A673 (cell line): ENCODE measurements at places on chromosomes 6 and 20.
A peak's percentile ranks its signal among the peaks of the same experiment; 100 is the strongest.

DNA sequence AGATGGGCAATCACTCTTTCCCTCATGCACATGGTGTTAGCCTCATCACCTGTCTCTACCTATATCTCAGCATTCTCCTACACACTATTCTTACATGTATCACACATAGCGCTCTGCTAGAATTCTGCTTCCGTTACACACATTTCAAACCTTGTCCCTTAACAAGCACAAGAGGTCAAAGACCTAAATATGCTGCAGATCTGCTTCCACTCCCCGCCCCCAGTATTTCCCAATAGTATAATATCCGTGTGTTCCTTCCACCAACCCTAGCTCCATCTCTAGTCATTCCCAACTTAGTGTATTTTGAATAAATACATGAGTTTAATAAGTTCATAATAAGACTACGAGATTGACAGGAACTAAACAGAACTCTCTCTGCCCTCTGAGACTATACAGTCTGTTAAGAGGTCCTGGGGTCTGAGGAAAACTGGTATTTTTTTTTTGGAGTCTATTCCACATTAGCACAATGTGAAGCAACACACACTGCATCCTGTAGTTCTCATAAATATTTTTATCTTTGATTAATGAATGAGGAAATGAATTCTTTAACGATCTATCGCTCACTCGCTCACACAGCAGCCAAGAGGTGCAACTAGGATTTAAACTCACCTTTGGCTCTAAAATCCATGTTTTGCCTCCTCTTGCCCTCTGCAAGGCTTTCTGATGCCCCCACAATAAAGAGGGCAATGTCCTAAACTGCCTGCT is 491.6 kb downstream of the QKI start:
- no peak for DNase-seq

GRCh38 chr6:105797983-105798453 is 288.1 kb upstream of the PRDM1 start:
- DNase-seq: peak; percentile 33

DNA sequence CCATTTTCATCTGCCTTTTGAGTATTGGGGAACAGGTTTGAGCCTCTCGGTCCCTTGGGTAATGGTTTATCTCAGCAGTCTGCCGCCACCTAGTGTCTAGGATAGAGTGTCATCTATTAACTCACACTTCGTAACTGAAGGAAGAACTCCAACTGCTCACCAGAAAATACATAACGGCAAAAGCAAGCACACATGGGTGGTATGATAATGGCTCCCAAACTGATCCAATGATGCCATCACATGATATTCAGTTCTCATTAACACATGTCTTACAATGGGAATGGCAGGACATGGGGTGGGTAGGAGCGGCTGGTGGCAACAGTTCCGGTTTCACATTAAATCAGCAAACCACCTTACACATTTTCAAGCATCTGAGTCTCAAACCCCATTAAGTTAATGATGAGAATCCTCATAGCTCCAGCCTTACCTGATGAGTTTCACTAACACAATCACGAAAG is 110.7 kb upstream of the PHACTR1 start:
- peak; percentile 82 for DNase-seq

DNA sequence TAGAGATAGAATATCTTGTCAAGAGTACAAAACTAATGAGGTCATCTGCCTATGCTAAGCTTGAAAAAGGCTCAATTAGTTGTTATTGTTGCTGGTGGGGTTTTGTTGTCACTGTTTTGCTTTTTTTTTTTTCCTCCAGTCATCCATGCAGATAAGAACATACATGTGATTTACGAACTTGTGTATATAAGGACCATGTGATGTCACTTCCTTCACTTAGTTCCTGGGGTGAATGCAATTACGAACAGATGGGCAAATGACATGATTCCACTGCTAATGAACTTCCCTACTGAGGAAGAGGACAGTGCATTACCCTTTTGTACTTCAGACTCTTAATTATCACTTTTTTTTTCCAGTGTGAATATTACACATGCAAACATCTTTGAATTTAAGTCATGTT is 1175.3 kb upstream of the GJE1 start:
- DNase-seq: peak; percentile 45

DNA sequence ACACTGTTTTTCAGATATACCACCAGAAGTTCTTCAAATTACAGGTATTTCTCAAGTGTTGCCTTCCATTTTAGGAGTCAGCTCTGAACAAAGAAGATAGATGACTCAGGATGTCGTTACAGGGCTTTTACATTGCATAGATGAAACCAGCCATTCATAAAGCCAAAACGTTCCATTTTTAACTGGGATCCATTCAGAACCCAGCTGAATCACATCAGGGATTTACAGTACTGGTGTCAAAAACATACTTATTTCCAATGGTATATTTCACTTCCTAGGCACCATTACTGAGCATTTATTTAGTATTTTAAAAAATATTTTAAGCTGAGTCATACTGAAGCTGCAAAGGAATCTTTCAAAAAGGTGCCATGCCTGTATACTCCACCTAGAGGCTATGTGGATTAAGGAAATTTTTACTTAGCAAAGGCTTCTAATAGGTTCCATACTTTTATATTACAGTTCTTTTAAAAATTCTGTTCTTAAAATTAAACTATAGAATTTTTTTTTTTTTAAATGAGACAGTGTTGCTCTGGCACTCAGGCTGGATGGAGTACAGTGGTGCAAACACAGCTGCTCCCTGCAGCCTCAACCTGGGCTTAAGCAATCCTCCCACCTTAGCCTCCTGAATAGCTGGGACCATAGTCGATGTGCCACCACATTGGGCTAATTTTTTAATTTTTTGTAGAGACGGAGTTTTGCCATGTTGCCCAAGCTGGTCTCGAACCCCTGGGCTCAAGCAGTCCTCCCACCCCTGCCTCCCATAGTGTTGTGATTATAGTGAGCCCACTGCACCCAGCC is 2.6 kb downstream of the ASF1A start:
- peak; percentile 69 for DNase-seq

DNA sequence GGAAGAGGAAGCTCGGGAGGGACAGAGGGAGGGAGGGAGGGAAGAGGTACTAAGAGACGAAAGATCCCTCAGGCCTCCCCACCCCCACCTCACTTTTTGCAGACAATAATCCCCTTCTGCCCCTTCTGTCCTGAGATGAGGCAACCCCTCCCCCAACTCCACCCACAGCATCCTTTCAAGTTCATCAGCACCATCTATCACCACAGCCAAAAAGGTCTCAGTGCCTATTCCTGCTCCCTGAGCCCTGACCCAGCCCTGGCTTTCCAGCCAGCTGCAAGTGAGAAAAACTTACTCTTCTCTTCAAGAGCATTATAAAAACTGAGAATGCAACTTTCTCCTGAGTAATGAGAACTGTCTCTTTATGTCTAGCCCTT is 133.2 kb upstream of the LRFN2 start:
- DNase-seq: no peak

DNA sequence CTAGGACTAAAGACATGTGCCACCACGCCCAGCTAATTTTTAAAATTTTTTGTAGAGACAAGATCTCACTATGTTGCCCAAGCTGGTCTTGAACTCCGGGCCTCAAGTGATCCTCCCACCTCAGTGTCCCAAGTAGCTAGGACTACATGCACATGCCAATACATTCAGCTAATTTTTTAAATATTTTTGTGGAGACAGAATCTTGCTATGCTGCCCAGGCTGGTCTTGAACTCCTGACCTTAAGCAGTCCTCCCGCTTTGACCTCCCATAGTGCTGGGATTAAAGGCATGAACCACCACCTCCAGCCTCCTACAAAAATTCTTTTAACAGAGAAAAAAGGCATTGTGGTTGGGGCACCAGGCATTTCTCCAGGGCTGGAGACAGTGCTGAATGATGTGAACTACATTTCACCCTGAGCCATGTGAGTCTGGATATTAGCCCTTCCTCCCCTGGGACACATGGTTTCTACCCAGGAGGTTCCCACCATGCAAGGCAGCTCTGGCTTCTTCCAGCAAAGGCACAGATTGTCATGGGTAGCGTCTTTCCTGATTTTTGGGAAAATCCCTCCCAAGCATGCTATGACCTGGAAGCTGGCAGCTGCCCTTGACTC is 36.3 kb upstream of the CMTR1 start:
- peak; percentile 15 for DNase-seq

GRCh38 chr6:137259349-137259748 is 40.2 kb upstream of the IFNGR1 start:
- no peak for DNase-seq

DNA sequence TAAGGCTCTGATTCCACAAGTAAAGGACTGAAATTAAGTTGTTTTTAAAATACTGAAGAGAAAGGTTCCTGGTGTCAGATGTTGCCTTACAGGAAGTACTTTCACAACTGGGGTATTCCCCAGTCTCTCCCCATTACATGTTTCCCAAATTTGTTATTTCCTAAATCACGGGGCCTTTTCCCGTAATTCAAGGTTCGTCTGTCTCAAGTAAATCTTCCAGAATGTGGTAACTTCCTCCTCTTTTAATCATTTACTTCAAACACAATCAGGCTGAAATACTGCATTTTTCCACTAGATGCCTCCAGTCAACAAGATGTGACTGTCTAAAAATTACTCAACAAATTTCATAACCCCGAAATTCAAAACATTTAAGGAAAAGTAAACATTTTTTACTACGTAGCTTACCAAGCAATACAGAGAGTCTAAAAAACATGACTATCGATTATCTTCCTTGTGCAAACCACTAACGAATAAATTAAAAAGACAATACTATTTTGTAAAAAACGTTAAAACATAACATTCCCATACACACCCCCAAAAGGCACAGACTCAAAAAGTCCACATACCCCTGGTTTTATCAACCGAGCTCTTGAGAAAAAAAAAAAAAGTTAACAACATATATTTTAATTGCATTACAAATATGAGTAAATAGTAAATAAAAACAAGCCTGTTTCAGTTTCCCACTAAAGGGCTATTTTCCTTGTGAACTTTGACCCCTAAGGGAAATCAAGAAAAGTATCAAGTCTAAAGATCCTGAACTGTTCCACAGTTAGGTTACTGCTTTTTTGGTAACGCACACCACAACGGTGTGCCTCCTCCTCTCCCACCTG is 1.7 kb downstream of the SOD2 start:
- DNase-seq: peak; percentile 83

GRCh38 chr20:18647777-18648176 is 59.9 kb downstream of the DTD1 start:
- no peak for DNase-seq

DNA sequence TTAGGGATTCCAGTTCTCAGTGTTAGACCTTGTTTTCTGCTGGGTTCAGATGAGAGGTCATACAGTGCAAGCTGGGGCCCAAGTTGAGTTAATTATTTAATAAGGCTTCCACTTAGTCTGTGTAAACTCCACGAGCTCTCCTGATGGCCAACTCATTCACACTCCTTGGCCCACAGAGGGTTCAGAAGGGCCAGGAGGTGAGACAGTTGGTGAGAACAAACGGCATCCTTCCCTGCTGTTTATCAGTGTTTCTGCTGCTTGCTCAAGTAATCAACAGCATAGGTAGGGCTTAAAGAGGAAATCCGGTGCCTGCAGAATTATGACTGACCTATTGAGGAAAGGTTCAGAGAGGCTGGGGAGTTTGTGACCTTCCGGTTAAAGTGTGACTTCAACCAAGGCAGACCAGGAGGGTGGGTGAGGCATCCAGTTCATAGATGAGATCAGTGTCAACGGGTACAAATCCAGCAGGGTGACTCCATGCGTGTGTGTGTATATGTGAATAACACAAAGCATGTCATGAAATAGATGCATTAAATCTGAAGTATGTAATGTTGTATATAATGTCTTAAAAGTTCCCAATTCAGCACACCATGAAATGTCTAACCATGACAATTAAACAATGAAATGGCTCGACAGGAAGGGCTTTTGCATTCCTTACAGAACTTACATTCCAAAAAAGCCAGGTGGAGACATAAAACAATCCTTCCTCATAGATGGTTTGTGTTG is 37.4 kb upstream of the BCAS1 start:
- no peak for DNase-seq

DNA sequence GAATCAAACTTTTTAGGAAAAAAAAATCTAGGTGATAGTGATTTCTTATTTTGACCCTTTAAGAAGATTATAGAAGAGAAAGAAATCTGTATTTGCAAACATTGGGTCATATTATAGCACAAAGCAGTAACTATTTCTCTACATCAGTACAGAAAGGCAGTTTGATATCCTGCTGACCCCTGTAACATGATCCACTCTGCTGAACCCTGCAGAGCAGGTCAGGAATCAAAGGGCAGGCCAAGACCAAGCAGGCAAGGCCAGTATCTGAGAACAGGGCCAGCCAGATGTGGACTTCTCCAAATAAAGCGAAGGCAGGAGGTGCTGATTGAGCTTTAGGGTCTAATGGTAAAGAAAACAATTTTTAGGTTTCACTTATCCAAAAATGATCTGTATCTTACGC is 239.4 kb downstream of the PTPRK start:
- no peak for DNase-seq

GRCh38 chr6:44401138-44401537 is 13.6 kb downstream of the CDC5L start:
- no peak for DNase-seq

DNA sequence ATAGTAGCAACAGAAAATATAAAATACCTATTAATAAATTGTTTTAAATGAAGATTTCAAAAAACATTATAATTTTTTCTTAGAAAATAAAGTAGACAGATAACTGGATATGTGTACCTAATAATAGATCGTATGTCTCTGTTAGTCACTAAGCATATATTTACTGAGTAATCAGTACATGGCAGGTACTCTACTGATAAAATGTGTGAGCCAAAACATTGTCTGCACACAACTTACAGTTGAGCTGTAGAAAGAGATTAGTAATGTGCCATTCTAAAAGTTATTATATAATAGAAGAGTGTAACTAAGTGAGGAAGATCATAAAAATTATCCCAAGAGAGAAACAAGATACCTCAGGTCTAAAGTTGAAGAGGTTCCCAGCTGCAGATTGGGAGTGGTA is 929.9 kb upstream of the EPHA7 start:
- DNase-seq: no peak

DNA sequence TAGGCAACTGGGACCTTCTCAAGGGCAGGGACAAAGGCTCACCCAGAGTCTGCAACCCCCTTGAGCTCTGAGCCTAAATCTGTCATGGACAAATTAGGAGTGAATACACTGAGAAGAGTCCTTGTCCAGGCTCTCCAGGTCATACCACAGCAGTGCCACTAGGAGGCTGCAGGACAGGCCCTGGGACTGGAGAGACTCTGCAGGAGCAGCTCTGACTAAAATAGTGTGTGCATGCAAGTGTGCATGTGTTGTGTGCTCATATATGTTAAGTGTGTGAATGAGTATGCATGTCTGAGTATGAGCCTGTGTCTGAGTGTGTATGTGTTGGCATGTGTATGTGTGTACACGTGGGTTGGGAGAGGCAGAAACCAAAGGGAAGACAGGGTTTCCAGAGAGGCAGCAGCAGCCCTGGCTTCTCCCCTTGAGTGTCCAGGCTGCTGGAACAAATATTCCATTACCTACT is 27.1 kb downstream of the MRPL14 start:
- peak; percentile 33 for DNase-seq

DNA sequence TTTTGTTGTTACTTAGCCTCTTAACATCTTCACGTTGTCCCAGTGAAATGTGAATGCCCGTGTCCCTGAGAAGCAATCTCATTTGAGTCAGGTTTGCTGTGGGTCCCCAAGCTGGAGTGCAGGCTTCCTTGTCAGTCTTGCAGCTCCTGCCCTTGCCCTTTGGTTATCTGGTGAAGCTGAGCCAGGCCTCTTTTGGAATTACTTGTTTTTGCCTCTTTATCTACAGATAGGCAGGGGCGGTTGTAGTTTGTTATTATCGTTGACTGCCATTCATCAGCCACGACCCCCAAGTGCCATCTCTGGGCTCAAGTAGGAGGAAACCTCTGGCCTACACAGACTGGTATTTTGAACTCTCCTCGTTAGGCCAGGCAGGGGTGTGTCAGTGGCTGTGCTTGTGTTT is 2.2 kb downstream of the TMEM14C start:
- no peak for DNase-seq

- DNase-seq: peak; percentile 81
Observed at GRCh38 chr6:108835218-108835850, 12.9 kb upstream of the ARMC2 start.

GRCh38 chr6:128047989-128048388 is 147.1 kb upstream of the THEMIS start:
- no peak for DNase-seq
